ENCODE measurements at places on chromosomes 2 and 18. TPM values are rescaled to one million over a fixed set of nuclear protein-coding genes. Genes with fewer than 3 reads are reported as not detected.

Gene MPHOSPH10
- total RNA-seq, result 24.3 TPM

Gene ASXL3
- total RNA-seq, result 16.8 TPM

Gene OTOS
- total RNA-seq, result not detected

Gene COLEC12
- 92.7 TPM for total RNA-seq

DNA sequence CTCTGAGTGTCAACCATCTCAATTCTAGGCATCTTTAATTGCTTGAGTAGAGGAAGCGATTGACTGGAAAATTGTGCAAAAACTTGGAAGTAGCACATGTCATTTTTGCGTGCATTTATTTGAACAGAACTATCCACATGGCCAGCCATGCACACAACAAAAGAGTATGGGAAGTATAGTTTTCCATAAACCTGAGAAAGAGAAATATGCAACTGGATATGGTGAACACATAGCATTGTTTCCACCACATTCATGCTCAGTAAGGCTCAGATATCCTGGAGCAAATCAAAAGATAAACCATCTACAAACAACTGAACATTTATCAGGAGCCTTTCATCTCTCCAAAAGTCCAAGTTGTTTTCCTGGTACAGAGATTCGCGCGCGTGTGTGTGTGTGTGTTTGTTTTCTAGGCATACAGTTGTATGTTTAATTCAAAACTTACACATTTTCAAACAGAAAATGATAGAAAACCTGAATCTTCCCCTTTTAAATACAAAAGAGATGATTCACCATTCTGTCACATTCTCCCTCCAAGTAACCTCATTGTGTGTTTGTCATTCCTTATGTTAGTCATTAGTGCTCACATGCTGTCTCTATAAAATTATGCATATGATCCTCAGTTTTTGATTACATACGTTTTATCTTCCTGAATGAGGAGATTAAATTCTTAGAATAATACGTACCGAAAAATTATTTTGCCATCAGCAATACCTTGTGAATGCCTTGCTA, 780.4 kb upstream of the NRXN1 start:
- DNase-seq, result no peak

GRCh38 chr2:177192788-177193187, 19.8 kb upstream of the HNRNPA3 start:
- no peak for DNase-seq

GRCh38 chr18:48279312-48279711, 129.9 kb downstream of the ZBTB7C start:
- DNase-seq, result no peak

- no peak for DNase-seq
These were observed 25.3 kb upstream of the PTPRM start for GRCh38 chr18:7541835-7542234.

DNA sequence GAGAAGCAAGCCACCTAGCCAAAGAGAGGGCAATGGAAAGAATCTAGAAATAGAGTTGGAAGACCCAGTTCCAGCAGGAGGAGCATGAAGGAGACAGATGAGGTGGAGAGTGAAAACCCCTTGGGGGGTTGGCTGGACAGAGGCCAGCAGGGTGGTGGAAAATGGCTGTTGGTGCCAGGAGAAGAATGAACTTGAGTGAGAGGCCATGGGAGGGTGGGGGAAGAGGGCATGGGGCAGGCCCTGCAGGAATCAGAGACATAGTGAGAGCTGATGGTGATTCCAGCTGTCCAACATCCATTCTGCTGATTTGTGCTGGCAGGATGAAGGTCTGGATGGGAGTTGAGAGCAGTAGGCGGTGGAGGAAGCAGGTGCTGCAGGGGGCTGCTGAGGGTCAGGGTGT, 108.0 kb upstream of the TNP1 start:
- DNase-seq, result no peak

- no peak for DNase-seq
These were observed 10.9 kb upstream of the PEX13 start for GRCh38 chr2:61006486-61007105.

DNA sequence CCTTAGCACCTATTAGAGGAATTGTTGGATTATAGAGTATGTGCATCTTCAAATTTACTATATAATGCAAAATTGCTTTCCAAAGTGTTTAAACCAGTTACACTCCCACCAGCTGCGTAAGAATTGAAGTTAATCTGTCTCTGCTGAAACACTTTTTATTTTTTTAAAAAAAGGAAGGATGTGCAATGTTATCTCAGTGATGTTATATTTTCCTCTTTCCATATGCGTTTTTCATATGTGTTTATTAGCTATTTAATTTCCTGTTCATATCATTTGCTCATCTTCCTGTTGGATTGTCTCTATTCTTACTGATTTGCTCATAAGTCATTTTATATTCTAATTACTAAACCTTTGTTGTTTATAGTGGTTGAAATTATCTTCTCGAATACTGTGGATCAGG, 63.2 kb upstream of the RFX8 start:
- DNase-seq, result no peak

DNA sequence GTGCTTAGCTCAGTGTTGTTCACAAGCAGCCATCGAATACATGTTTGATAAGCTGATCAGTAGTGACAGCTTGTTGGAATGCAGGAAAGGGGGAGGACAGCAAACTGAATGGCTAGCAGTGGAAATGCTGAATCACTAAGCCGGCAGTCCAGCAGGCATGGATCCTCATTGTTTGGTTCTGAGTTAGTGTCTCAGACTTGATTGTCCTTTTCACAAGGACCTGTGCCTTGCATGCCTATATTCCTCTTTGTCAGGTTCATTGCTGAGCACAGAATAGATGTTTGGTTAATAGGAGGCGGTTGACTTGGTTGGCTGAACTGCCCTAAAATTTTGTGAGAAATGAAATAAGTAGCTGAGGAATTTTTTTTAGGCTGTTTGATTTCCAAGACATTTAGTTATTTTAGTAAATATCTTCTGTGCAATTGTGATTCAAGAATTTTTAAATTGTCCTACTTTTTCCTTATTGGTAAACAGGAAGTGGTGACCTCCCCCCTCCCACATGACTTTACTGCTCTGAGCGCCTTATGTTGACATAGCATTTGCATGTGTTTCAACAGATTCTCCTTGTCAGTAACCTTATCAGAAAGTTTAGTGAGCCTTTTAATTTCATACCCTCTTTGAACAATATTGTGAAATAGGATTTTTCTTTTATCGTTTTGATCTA, 21.4 kb upstream of the STON1 start:
- DNase-seq, result no peak

GRCh38 chr2:27721335-27721734, 50.2 kb upstream of the MRPL33 start:
- no peak for DNase-seq

- DNase-seq, result no peak
These were observed 32.0 kb downstream of the CDCA7 start for GRCh38 chr2:173386738-173387065.

DNA sequence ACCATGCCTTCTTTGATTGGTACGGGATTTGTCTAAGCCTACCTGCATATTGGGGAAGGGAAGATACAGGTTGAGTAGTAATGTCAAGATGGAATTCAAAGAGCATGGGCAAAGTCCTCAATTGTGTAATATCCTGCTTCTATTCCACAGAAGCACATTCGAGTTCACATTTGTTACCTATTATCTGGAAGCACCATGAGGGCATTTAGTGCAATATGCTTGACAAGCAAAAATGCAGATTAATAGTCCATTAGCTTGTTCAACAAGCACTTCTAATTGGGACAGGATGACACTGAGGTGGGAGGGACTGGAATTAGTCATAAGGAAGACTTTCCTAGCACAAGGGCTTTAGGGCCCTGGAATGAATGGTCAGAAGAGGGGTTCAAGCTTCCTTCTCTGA, 40.5 kb downstream of the MYO5B start:
- no peak for DNase-seq

DNA sequence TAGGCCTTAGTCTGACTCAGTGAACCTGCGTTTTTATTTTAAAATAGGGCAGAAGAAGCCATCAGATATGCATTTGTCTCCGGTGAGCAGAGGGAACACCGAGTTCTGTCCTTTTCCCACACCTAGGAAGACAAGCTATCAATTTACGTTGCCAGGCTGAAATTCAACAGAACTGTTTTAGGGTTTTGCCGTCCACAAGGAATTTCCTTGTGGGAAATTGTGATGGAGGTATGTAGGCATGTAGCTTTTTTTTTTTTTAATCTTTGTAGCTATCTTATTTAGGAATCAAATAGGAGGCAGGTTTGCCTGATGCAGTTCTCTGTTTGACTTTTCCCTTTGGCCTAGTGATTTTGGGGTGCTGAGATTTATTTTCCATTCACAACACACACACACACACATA, 62.0 kb upstream of the ASAP2 start:
- no peak for DNase-seq

DNA sequence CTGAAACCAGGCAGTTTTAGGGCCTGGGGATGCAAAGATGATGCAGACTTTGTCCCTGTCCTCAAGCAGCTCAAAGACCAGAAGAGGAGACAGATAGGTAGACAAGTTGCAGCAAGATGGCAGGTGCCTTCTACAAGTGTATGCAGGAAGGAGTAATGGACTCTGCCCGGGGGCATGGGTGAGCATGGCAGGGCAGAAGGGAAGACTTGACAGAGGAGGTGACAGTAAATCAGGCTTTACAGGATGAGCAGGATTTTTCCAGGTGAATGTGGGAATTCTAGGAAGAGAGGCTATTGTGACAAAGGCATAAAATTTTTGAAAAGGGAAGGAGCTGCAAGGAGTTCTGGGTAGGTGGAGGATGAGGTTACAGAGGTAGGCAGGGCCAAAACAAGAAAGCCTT, 4.7 kb downstream of the EFEMP1 start:
- DNase-seq, result no peak

GRCh38 chr2:14994721-14995120, 362.2 kb downstream of the LRATD1 start:
- no peak for DNase-seq

- DNase-seq, result no peak
These were observed 10.2 kb upstream of the CNDP1 start for GRCh38 chr18:74524097-74524496.

DNA sequence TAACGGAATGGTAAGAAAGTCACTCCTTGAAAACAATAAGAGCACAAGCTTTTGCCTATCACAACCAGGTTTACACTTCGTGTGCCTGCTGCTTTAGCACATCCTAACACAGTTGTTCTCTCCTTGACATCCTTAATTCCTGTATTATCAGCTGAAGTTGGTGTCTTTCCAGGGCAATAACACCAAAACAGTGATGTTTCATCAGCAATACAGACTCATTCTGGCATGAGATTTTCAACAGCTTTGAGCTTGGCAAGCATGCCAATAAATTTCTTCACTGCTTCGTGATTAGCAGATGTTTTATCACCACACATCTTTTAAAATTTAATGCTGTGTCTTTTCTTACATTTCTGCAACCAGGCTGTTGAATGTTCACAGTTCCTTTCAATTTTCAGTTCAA, 148.4 kb downstream of the EIPR1 start:
- no peak for DNase-seq

GRCh38 chr2:39484206-39484605, 47.1 kb upstream of the MAP4K3 start:
- no peak for DNase-seq

DNA sequence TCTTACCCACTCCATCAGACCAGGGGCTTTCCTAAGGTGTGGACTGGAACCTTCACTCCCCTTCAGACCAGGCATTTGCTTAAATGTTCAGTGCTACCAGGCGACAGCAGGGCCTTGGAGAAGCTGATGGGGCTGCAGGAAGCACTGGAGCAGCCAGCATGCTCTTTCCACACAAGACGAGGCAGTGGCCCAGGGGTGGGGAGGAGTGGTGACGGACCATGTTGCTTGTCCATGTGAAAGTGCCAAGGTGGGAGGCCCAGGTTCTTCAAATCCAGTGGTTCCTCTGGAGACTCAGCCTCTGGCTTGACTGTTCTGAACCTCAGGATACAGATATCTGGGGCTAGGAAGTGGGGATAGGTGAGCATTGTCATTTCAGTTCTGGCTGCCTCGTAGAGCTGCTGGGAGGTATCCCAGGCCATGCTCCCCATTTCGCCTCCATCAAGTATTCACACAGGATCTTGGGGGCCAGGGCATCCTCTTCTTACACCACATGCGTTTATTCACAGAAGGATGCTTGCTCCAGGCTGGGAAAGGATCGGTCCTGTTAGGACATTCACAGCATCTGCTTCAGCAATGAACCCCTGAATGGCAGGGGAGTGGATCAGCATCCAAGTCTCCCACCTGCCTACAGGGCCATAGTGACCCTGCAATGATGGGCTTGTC, 62.2 kb downstream of the SFXN5 start:
- no peak for DNase-seq

DNA sequence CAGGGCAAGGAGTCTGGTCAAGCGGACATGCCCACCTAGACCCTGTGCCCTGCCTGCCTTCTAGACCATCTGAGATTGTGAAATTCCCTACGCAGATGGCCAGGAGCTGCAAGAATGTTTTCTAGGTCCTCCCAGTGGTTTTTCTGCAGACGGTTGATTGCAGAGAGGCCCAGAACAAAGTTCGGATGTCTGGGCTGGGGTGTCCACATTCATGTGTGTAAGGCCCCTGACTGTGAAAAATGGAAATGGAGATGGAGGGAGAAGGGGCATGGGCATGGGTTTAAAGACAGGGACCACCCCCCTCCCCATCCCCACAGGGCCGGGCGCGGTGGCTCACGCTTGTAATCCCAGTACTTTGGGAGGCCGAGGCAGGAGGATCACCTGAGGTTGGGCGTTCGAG, 11.8 kb downstream of the ARHGAP25 start:
- DNase-seq, result no peak

DNA sequence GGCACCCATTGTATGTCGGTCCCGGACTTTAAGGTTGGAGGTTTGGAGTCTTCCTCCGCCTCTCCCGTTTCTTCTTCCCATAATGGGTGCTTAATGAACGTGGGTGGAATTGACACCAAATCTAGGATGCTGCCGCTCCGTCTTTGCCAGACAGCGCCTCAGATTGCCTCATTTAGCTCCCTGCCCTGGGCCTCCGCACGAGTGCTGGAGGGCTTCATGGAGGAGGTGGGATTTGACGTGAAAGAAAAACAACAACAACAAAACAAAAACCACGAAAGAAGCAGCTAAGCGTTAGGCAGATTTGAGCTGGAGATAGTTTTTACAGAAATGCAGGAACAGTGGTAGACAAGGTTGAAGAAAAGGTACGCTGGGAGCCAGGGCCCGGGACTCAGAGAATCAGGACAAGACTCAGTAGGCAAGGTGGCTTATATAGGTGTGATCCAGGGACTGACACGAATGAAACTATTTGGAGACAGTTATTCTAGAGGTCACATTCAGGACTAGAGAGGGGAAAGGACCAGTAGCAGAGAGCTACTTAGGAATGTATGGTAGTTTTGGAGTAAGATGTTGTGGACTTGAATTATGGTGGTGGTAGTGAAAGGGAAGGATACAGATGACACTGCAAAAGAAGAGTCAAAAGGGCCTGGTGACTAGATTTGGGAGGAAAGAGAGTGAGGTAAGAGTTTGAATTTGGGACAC, 605 bp downstream of the ZNF2 start:
- no peak for DNase-seq
